ENCODE measurements at places on chromosomes 7 and 10.

GRCh38 chr10:27826369-27826768, 80.8 kb upstream of the MKX start:
- no peak for DNase-seq

DNA sequence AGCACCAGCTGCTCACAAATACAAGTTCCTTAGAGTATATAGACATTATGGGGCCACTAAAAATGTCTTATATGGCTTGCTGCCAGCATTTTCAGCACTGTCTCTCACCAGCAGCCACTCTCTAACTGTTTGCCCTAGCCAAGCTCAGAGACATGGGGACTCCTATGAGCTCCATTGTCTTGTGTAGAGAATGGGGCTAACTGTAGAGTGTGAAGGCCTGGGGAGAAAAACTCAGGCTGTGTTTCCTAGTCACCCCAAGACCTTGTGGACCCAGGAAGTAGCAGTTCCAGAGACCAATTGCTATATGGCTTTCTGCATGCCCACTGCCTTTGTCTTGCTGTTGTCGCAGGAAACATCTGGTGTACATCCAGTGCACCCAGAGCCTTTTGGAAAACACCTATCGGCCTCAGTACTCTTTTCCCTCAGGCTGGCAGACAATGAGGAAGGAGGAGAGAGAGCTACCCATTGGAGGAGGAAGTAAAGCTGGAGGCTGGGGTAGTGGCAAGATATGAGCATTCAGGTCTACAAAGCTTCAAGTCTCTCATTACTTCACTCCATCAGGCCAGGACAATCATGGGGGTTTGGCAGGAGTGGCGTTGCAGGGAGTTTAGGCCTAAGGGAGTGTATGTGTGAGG, 28.4 kb downstream of the ENTPD1 start:
- DNase-seq = peak; percentile 9

- no peak for DNase-seq
Observed at GRCh38 chr10:91206427-91206826, 14.0 kb upstream of the PCGF5 start.

- DNase-seq = no peak
Observed at GRCh38 chr10:89158446-89158845, 48.7 kb downstream of the CH25H start.

DNA sequence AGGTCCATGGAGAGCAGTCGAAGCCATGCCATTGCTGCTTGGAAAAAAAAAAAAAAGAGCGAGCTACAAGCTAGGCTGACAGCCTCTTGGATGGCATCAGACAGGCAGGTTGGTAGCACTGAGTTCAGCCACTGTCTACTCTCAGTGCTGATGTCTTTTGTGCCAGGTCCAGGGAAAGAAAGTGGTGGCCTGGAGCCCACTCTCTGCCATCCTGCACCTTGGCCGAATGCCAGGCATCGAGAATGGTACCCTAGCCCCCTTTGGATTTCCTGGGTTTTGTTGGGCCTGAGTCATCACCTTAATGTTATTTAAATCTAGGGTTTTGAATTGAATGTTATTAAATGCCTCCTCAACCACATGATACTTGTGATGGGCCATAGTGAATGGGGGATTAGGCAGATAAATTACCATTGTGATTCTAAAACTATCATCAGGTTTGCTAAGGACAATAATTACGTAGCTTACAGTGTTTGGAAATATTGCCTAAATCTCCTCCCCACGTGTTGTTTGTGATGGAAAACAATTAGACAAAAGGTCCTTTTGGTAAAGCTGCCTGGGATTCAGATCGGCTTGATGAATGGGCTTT, 195.7 kb upstream of the GPR26 start:
- DNase-seq = peak; percentile 37

- DNase-seq = peak; percentile 1
Observed at GRCh38 chr10:118720685-118721538, 33.9 kb downstream of the CACUL1 start.

- no peak for DNase-seq
Observed at GRCh38 chr7:155998766-155999630, 186.7 kb upstream of the SHH start.

- DNase-seq = no peak
Observed at GRCh38 chr7:173209-173918, 19.0 kb upstream of the FAM20C start.

DNA sequence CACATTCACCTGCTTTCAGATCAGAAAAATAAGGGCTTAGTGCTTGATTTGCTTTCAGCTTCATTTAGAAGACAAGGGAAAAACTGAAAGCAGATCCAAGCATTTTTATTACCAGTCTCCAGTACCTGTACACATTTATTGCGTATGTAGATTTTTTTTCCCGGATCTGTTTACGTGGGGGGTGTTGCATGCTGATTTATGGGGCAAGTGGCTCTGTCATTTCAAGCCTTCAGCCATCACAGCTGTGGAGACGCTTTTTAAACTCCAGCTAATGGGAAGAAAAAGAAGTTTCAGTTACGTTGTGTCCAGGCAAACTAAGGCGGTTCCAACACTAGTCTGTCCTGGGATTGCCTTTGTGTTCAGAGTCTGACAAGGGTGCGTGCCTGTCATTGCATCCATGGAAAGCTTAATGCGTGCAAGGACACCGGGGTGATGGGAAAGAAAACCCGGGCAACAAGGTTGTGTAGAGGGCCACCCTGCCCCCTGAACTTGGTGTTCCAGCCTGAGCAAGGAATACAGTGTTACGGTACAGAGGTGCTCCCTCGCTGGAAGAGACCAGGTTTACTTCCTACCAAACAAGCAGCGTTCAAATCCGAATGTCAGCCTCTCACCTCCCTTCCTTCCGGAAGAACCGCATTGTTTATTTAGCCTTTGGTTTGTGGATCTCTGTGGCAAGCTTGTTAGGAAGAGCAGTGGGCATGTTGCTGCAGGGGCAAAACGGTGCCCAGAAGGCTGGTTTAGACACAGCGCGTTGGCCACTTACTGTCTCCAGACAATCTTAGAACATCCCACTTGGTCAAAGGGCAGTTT, 128.2 kb downstream of the FGFR2 start:
- no peak for DNase-seq

GRCh38 chr10:104077247-104077646, 8.4 kb downstream of the COL17A1 start:
- DNase-seq = no peak

DNA sequence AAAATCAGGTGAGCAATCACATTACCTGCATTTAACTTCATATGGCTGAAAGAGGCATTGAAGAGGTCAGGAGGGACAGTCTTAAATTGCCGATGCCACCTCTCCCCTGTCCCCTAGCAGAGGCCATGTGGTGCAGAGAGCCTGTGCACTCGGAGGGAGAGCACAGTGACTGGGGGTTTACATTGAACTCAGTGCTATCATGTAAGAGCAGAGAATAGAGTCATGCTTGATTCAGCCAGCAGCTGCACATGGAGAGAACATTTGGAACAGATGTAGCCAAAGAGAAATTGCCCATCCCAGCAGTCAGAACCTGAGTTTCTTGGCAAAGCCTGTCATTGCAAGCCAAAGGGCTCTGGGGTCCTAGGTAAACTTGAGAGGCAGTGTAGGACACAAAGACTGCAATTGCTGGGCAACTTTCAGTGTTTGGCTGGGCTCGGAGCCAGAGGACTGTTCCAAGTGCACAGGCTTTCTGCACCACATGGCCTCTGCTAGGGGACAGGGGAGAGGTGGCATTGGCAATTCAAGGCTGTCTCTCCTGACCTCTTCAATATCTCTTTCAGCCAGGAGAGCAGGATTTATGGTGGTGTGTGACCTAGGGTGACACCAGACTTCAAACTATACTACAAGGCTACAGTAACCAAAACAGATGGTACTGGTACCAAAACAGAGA, 267.1 kb downstream of the REEP3 start:
- DNase-seq = no peak

DNA sequence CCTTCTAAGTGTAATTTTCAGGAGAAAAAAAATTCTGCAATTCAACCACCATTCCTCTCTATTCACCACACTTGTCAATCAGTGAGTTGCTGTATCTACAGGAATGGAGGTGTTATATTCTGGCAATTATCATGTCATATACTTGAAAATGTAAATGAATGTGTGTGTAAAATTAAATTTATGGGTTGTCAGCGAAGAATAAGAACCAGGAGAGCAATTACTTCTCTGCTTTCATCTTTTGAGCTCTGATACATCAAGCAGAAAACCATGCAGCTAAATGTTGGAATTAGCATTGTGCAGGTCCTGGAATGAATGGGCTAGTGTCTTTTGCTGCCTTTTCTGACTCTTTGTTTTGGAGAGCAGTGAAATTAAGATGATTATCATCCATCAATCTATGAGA, 207.6 kb downstream of the FOXP2 start:
- peak; percentile 70 for DNase-seq

GRCh38 chr7:351681-352480, 61.9 kb downstream of the FOXL3 start:
- DNase-seq = no peak

DNA sequence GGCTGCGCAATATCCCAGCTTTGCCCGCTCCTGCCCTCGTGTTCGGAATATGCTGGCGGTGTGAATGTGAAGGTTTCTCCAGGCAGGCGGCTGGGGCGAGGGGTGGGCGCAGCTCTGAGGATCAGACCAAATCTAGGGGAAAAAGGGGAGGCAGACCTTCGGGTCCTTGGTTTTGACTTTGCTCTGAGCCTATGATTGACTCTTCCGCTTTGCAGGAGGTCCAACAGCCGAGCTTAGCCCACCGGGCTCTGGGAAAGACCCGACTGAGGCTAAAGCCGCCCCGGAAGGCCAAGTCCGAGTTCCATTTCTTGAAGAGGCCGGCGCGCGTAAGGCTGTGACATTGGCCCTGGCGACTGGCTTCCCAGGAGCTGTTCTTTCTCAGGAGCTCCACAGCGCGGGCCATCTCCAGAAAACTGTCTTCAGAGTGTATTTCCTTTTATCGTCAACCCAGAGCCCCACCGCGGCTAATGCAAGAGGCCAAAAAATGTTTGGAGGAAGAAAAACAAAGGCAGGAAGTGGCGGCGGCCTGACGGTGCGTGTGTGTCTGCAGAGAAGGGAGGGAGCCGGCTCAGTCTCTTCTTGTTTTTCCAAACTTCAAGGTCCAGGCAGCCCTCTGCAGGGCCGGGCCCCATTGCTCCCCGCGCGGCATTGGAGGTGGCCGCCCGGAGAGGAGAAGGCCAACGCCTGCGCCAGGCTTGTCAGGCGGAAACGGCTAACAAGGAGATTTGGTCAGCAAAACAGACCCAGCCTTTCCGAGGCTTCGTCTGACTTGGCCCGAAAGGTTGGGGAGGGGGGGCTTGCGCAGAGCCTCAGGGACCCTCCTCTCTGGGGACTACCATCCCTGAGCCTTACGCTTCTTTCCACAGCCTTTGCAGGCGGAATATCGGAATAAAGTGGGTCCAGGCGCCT, 3.6 kb upstream of the HOXA11 start:
- DNase-seq = no peak

GRCh38 chr7:105002-105401, 87.4 kb upstream of the FAM20C start:
- no peak for DNase-seq

DNA sequence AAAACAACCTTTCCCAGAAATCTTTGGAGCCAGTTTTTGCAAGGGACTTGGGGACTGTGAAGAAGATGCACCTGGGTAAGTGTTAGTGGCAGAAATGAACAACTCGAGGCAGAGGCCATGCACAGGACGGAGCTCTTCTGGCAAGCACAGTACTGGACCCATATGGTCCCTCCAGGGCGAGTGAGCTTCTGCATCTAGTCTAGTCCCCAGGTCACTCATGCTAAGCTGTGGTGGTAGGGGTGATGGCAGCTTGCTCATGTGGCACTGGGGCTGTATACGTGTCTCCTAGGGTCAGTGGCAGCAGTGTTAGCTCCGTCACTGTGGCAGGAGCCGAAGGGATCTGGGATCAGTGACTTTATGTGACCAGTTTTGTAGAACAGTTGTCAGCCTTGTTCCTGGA, 9.3 kb upstream of the LRRC61 start:
- DNase-seq = no peak

- no peak for DNase-seq
Observed at GRCh38 chr7:139118234-139118804, 8.8 kb upstream of the ZC3HAV1 start.

DNA sequence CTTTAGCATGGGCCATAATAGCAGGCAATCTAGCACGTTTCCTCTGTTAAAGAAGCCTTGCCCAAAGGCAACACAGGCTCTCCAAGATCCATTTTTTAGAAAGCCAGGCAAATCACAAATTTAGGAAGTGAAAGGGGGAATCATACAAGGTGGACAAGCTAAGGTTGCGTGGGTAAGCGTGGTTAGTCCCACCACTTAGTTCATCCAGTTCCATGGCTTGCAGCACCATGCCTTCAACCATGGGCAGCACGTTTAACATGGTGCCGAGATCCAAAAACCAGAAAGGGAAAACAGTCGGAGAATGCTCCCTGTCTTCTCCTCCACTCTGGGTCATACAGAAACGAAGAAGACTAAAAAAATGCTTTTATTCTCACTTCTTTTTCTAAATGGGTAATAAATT, 234.4 kb upstream of the IMMP2L start:
- DNase-seq = no peak

GRCh38 chr10:43796781-43797180, 148.1 kb upstream of the ZNF32 start:
- no peak for DNase-seq

- DNase-seq = no peak
Observed at GRCh38 chr10:317271-317769, 182.1 kb downstream of the ZMYND11 start.

GRCh38 chr7:151426441-151426903, 13.5 kb downstream of the CRYGN start:
- DNase-seq = no peak

- DNase-seq = no peak
Observed at GRCh38 chr10:105189463-105189800, 548.3 kb downstream of the SORCS3 start.

GRCh38 chr10:29827512-29827911, 192.7 kb upstream of the SVIL start:
- no peak for DNase-seq

- peak; percentile 63 for DNase-seq
Observed at GRCh38 chr10:78712147-78712546, 356.6 kb upstream of the ZMIZ1 start.

DNA sequence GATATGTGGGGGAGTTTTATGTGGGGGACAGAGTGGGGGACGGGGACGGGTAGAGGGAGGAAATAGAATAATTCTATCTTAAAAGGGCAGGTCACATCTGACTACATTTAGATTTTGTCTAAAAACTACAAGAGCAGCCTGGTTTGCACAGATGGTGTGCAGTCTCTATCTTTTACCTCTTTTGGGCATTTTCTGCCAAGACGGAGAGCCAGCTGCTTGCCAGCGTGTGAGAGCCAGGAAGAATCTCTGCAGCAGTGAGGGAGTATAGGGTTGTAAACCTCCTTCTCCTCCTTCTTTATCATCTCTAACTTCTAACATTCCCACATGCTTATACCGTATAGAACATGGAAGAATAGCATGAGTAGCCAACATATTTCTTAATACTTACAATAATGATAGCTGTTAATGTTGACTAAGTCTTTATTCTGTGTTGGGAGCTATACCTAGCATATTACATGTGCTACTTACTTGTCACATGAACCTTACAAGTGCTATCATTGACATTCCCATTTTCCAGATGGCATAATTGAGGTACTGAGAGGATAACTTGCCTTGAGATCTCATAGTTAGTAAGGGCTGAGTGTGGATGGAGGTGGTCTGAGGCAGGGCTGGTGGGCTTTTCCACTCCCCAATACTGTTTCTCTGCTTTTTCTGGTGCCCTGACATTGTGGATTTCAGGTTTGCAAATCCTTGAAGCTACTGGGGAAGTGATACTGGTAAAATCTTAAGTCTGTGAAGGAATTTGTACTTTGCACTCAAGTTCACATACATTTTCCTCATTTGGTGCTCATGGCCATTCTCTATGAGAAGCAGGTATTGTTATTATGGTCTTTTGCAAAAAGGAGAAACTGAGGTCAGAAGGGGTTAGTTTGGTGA, 1.1 kb downstream of the ENTPD1 start:
- no peak for DNase-seq
